CD4-positive, alpha-beta T cell treated with Interleukin-2 at 100 ng/mL for 4 hours (primary cell): ENCODE measurements at places on chromosomes 3 and 15.
A peak's percentile ranks its signal among the peaks of the same experiment; 100 is the strongest.

DNA sequence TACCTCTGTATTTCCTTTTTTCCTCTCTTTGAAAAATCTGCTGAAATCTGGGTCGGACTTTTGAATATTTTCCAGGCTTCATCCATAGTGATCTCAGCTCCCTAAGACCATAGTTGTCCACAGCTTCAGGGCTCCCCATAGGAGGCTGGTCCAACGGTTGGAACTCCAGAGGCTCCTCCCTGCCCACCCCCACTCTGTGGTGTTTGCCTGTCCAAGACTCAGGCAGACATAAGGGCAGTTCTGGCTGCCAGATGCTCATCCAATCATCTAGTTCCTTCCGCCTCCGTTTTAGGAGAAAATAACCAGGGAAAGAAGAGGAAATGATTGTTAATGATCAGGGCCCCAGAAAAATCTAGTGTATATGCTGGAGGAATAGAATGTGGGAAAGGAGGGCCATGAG lies 27.9 kb upstream of the PRTG start:
- DNase-seq = no peak

- no peak for DNase-seq
Observed at GRCh38 chr3:3675801-3676200, 123.4 kb upstream of the LRRN1 start.

GRCh38 chr3:127775398-127776109 lies 46.8 kb downstream of the MGLL start:
- no peak for DNase-seq

GRCh38 chr15:69854001-69854400 lies 243.7 kb downstream of the TLE3 start:
- no peak for DNase-seq

DNA sequence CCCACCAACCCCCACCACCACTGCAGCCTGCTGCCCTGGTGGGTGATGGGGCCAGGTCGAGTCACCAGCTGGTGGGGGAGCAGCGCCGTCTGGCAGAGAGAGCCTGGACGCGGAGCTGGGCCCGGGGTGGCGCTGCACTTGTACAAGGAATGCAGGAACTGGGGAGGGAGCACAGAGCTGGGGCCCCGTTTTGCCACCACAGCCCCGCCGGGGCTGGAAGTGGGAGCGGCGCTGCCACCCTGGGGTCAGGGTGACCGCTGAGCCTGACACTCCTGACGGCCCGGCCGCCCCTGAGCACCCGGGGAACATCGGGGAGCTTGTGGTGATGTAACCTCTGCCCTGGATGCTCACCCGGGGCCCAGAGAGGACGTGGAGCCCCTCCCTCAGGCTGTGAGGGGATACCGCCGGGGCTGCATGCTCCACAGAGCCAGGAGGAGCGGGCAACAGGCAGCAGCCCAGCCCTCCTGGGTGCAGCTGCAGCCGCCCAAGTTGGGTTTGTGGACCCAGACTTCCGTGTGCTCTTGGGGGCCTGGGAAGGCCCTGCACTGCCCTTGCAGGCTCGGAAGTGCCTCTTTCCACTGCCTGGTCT lies 32.6 kb upstream of the IREB2 start:
- no peak for DNase-seq

DNA sequence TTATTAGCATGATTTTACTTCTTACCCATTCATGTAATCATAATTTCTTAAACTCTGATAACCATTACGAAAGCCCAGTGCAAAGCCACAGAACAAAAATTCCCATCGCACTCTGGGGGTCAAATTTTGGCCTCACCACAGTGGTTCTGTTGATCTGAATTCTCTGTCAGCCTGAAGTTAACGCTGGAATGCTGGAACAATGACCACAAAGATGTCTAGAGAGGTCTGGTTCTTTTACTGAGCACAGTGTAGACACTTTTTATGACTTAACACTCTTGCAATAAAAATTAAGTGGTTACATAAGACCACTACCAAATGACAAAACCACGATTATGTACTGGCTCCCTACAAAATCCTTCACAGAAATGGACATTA lies 94.7 kb downstream of the PDZRN3 start:
- DNase-seq = no peak

- DNase-seq = no peak
Observed at GRCh38 chr15:81569286-81570080, 195.5 kb upstream of the TMC3 start.

GRCh38 chr15:27214961-27215360 lies 244.0 kb downstream of the GABRG3 start:
- no peak for DNase-seq

DNA sequence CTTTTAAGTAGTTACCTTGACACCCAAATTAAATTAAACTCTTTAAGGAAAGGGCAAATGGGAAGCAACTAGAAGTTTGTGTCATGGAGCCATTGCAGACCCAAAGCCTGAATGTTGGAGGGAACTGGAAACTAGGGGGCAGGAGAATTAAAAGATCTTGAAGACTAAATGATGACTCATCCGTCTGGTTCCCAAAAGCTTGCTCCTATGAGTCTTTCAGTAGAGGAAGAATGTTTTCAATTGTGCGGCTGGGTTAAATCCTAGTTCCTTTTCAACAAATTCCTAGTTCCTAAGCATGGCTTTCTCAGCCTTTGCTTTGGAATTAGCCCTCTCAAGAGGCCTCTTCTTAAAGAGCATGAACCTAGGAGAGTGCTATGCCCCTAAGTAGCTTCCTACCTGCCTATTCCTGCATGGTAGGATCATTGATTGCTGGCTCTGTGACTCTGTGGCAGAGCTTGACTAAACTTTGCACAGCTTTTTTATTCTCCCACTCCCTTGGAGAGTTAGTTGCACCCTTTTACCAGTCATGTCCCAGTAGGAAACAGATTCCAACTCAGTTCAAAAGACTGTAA lies 17.7 kb downstream of the CLEC3B start:
- no peak for DNase-seq

GRCh38 chr3:21390856-21391255 lies 360.2 kb downstream of the ZNF385D start:
- no peak for DNase-seq

DNA sequence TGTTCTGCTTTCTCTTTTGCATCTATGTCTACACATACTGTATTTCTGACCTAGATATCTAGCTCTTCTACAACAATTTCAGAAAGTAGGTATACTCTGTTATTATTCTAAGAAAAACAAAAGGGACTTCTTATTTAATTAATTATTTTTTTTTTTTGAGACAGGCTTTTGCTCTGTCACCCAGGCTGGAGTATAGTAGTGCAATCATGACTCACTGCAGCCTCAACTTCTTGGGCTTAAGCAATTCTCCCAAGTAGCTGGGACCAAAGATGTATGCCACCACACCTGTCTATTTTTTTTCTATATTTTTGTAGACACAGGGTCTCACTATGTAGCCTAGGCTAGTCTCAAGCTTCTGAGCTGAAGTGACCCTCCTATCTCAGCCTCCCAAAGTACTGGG lies 130.6 kb downstream of the MBNL1 start:
- peak; percentile 49 for DNase-seq

DNA sequence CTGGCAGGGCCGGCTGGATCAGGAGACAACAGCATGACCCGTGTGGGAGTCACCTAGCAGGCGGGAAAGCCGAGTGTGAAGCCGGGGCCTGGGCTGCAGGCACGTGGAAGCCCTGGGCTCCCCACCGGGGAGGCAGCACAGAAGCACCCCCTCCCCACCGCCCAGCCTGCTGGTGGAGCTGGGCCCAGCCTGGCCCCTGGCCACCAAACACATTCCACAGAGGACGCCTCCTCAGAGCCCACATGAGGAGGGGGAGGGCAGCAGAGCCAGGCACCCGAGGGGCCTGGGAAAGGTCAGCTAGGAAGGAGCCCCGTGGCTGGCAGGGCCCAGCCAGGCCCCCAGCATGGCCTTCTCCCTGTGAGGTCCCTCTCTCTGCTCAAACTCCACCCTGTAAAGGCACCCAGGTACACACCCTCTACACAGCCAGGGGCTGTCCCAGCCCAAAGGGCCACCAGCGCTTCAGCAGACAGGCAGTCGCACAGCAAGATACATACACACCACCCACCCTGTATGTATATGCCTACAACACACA lies 4.5 kb downstream of the PLXNB1 start:
- no peak for DNase-seq

DNA sequence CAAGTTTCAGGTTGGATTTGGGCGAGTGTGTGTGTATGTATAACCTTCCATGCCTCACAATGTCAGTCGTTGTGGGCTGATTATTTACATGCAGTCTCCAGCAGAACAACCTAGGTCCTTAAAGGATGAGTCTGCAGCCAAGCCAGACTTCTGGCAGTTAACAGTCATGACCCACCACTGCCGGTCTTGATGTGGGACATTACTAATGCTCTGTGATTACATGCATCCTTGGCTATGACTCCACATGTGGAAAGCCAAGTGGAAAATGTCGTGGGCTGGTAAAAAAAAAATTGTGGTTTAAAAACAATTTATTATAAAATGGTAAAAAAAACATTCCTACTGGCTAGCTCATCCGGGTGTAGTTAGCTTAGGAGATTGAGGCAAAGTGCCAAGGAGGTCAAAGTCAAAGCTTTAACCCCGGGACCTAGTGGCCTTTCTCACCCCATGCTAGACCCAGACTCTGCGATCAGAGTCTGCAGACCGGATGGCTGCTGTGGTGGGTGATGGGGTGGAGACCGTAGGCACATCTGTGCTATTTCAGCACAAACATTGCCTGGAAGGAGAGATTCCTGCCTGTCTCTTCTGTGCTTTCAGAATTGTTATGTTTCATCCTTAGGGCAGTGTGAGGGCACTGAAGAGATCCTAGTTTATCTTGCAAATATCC lies 6.8 kb downstream of the RARRES1 start:
- no peak for DNase-seq

DNA sequence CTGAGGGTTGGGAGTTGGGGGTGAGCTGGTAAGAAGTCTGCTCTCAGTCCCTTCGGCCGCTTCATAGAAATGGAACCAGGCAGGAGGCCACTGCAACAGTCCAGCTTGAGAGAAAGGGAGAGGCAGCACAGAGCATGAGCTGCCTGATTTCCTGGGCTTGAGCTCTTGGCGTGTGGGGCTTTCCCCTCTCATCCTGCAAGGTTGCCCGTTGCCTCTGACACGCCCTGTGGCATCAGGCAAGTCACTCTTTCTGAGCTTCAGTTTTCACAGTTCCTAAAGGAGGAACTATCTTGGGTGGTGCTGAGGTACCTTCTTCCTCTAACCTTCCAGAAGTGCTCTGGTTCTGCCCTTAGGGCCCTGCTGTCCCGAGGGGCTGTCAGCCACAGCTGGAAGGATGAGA lies 4.9 kb downstream of the MESP2 start:
- no peak for DNase-seq

GRCh38 chr3:72339670-72340030 lies 508.6 kb downstream of the SHQ1 start:
- no peak for DNase-seq

DNA sequence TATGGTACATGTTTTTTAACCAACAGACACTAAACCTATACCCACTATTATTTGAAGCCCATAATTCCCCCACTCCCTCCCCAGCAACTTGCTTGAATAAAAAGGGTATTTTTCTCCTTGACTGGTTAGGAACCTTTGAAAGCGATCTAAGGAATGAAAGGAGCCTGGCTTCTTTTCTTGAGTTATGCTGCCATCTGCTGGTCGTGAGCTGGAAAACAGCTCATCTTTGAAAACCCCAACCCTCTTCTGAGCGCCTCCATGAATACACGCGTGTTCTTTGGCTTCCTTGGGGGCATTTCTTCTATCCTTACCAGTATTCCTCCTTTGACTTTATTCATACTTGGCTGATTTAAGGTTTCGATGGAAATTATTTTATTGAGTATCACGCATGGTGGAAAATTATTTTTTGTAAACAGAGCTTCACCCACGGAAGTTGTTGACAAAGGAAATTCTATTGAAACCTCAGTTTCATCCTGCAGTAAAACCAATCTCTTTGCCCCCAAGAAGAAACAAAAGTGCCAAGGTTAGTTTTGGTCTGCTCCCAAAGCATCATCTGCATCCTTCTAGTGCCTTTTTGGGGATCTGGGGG lies 171.6 kb downstream of the SV2B start:
- peak; percentile 74 for DNase-seq

DNA sequence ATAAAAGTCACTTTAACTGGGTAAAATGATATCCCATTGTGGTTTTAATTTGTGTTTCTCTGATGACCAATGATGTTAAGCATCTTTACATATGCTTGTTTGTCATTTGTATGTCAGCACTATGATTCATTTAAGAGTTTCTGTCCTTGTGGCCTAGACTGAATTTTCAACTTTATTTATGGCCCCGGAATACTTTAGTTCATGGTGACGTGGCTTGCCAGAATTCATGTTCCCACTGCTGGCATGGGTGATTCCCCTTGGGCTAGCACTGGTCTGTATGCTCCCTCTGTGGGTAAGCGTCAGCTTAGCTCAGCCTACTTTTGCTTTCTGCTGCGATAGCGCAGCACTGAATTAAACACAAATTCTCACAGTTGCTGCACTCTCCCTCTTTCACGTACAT lies 436.3 kb upstream of the SGO1 start:
- DNase-seq = no peak

DNA sequence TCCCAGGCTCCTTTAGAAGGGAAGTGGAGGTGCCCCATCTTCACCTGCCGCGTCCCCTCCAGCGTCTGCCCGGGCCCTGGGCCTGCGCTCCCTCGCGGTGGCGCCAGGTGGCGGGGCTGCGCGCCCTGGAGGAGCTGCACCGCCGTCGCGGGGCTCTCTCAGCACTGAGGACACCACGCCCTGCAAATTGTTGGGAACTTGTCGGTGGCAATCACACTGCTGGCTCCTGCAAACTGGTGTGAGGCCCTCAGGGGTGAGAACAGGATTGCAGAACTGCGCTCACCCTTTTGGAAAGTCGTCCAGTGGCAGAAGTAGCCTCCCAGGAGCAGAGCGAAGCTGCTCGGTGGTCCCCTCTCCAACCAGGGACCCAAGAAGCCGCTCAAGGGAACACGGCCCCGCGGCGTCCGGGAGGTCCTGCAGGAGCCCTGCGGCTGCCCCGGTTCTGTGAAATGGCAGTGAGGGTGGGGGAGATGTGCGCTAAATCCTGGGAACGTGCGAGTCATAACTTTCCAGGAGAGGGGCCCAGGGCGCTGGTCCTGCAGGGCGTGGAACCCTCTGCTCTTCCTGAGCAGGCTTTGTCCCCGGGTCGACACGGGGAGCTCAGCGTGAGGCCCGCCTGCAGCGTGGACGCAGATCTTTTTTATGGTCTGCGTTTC lies 995 bp upstream of the LRRK1 start:
- DNase-seq = peak; percentile 44

DNA sequence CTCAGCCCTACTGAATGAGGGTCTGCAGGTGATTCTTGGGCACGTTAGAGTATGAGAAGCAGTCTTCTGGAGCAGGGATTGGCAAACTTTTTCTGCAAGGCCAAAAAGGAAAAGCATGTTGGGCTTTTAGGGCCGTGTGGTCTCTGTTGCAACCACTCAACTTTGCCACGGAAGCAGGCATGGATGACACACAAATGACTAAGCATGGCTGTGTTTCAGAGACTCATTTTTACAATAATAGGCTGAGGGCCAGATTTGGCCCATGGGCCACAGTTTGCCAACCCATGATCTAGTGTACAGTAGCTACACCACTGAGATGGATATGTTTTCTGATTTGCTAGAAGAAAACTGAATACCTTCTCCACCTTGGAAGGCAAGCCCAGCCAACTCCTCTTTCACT lies 66.1 kb upstream of the PRICKLE2 start:
- no peak for DNase-seq
